Stimulated activated CD8-positive, alpha-beta memory T cell treated with anti-CD3 and anti-CD28 coated beads, Interleukin-15, amount 100 ng/mL, for 24 hours (primary cell): ENCODE measurements at places on chromosomes 7 and 10.

DNA sequence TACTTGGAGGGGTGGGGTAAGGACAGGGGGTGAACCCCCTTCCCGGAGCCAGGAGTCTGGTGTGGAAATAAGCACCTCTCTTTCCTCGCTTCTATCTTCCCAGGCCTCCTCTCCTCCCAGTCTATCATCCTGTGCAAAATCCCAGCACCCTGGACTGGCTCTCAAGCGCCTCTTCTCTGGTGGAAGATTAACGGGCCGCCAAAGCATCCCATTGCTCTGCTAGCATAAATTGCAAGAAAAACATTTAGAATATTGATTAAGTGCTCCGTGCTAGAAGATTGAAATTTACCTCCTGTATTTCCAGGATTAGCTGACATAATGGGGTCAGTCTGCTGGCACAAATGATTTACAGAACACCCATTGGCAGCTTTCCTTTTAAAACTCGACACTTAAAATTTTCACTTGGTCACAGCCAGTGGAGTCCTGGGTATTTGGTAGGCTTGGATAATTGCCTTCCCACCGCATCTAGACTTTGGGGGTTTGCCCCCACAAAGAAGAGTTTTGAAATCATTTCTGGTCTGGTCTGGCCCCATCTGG is 189.7 kb downstream of the GFRA1 start:
- DNase-seq = no peak

DNA sequence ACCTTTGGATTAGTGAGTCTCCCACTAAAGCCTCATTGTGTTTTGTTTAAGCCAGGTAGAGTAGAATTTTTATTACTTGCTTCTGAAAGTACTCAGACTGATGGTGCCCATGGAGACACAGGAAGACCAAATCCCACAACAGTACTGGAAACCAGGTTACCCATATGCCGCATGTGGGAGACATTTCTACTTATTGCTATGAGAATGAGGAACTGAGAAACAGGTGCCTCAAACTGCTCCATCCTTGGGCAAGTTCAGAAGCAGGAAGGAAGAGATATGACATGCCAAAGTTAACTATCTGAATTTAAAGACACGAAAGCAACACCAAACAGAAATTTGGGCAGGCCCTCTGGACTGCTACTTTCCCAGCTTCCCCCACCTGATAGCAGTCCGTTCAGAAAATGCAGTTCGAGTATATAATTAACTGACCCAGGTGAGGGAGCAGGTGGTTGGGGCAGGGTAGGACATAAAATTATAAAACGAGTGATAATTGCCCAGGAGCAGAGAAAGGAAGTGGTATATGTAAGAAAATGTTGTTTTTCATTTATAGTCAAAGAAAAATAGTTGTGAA is 382.3 kb upstream of the MTPN start:
- no peak for DNase-seq

- DNase-seq = no peak
Measured at GRCh38 chr10:97940534-97940933, 89.9 kb downstream of the CRTAC1 start.

DNA sequence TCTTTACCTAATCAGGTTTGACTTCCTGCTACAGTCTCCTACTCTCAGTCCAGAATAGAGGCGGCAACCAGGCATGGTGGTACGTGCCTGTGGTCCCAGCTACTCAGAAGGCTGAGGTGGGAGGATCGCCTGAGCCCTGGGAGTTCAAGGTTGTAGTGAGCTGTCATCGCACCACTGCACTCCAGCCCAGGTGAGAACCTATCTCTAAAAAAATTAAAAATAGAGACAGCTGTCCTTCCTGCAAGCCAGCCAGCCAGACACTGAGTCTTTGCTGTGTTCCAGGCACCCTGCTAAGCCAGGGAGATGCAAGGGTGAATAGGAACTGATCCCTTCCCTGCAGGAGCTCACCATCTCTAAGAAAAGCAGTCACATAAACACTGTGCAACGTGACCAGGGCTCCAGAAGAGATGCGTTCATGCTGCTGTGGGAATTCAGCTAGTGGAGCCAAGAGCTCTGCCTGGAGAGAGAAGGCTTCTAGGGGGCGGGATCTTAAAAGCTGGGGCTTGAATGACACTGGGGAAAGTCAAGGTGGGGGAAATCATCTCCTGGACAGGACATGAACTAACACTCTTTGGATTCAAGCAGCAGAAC is 22.1 kb upstream of the SLIT1 start:
- DNase-seq = no peak

DNA sequence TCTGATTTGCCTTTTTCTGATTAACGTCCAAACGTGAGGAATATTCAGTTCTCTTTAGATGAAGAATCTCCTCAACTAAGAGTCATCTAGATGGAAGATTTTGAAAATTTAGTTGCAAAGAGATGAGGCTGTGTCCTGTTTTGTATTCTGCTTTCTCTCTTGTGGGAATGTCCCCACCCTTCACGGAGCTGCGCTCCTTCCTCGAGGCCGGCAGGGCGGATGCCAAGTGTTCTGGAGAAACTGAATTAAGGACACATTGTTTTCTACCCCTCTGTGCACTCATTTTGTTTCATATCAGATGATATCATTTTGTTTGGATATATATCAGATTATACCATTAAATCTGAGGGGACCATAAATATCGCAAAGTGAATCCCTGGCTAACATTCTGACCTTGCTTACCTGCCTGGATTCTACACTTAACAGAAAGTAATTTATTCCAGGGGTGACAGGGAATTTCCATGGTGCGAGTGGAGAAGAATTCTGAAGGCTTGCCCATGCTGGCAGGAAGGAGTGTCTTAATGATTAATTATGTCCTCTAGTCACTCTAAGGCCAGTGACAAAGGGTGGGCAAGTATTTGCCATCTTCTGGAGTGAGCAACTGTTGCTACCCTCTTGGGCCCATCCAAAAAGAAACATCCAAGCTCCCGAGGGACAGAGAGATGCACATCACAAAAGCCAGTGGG is 47.9 kb upstream of the IGFBP3 start:
- no peak for DNase-seq
